Thoracic aorta (tissue), 2 donors: ENCODE measurements at places on chromosomes 4 and X. TPM values are rescaled to one million over a fixed set of nuclear protein-coding genes. Genes with fewer than 3 reads are reported as not detected.

- no peak for DNase-seq
Measured at GRCh38 chr4:112343330-112344080, 46.3 kb downstream of the ALPK1 start.

ETDB gene
- total RNA-seq = not detected

DNA sequence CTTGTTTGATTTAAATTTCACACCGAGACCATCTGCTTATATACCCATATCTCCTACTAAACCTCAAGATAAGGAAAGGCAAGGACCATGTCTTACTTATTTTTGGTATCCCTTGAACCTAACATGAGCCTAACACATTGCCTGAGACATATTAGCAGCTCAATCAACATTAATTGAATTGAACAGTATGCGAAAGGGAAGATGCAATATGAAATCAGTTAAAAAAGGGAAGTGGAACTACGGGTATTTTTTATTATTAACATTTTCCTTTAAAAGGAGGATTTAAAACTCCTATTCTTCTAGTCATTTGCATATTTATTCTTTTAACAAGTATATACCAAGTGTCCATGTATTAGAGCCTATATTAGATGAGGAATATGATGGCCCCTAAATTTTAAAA is 197.0 kb downstream of the CAMK2D start:
- no peak for DNase-seq

CT45A5 gene
- total RNA-seq = not detected

KIT gene
- 17.6 TPM for total RNA-seq

DNA sequence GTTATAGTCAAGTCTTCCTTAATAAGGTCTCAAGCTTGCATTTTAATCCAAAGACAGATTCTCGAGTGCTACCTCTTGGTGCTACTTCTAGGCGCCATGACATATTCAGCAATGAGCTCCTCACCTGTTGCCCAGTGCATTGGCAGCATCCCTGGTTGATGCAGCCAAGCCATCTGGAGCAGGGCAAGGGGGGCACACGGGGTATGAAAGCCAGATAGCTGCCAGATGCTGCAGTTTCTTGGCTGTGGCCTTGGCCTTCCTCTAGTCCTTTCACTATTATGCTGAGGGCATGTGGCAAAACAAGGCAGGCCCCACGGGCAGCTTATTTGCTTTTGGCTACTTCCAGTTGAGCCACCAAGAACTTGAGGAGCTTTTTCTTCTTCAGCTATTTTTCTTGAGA is 168.6 kb upstream of the PGRMC2 start:
- DNase-seq = no peak

XG gene
- 29.6 TPM for total RNA-seq

SNCA gene
- total RNA-seq = 1.5 TPM

GRCh38 chr4:63122955-63123354 is 1286.3 kb downstream of the TECRL start:
- no peak for DNase-seq

- DNase-seq = no peak
Measured at GRCh38 chr4:15781427-15782095, 3.4 kb downstream of the CD38 start.

- DNase-seq = no peak
Measured at GRCh38 chr4:150164956-150165629, 86.8 kb downstream of the DCLK2 start.

CXCL5 gene
- total RNA-seq = not detected

DNA sequence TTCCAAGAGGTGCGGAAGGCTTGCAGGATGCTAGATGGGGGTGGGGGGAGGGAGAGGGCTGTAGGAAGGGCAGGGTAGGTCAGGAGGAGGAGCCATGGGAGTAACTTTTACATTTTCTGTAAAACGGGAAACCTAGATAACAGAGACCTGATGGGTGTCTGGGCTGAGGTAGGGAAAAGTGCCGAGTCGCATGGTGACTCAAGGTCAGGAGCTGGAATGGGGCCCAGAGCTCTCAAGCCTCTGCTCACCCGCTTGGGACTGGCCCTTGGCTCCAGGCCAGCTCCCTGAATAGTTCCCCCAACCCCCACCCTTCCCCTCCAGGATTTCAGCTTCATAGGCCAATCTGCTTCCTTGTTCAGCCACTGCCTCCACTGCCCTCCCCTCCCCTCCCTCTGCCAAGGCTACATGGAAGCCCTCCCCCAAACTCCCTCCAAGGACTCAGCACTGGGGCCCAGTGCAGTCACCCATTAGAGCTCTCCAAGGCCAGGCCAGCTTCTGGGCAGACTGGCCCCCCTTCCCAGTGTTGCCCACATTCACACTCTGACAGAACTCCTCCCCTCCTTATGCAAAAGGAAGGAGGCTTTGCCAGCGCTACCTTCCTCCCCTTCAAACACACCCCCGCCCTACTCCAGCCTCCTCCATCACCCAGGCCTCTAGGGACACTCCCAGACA is 43.6 kb downstream of the TSC22D3 start:
- DNase-seq = peak; percentile 70

DNA sequence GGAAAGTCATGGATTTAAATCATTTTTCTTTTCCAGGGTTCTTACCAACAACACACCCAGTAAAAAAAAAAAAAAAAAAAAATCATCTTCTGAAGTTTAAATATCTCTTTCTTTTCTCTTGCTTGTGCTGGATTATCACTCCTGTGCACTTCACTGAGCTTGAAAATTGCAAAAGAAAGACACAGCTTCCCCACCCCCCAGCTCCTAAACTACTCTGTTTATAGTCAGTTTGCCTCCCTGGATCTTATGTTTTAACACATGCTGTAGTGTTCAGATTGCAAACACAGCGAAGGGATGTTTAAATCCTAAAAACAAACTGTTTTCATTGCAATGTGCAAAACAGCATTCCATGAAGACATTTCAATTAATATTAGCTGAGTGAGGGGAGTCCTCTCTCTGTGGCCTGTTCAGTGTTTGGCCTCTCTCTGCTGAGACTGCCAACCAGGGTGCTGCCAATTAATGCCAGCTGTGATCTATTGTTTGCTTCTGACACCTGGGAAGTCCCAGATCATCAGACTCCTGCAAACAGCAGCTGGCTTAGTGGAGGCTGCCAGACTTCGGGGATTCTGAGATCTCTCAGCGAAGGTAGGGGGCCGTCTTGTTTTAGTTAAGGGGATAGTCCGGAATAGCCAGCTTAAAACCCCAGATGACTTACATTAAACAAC is 171.1 kb upstream of the PITX2 start:
- no peak for DNase-seq

- no peak for DNase-seq
Measured at GRCh38 chrX:121635141-121635540, 587.7 kb downstream of the GLUD2 start.

DNA sequence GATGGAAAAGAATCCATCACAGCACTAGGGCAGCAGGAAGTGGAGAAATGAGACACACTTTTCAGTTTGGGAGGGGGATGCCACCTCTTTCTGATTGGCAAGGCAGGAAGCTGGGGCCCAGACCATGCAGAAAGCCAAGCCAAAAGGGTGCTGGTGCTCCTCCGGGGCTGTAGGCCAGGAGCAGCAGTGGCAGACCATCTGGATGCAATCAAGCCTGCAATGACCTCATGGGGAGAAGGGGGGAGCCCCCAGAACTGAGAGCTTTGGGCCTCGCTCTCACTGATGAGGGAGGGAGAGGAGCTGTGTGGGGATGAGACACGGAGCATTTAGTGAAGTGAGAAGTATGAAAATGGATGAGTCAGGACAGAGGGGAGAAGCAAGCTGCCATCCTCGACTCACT is 141.3 kb upstream of the NALF2 start:
- DNase-seq = no peak

- DNase-seq = no peak
Measured at GRCh38 chrX:2162695-2163094, 338.1 kb downstream of the DHRSX start.

MAGEA2 gene
- total RNA-seq = not detected

NKX3-2 gene
- not detected for total RNA-seq

- DNase-seq = no peak
Measured at GRCh38 chrX:51182545-51182944, 150.1 kb upstream of the NUDT10 start.

DNA sequence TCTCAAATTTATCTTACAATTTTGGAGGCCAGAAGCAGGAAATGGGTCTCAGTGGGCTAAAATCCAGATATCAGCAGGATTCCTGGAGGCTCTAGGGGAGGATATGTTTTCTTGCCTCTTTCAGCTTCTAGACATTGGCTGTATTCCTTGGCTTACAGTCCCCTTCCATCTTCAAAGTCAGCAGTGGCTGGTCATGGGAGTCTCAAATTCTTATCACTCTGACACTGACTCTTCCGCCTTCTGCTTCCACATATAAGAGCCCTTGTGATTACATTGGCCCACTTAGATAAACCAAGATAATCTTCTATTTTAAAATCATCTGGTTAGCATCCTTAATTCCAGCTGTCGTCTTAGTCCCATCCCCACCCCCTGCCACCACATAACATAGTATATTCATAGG is 113.0 kb downstream of the PCDH7 start:
- no peak for DNase-seq

DNA sequence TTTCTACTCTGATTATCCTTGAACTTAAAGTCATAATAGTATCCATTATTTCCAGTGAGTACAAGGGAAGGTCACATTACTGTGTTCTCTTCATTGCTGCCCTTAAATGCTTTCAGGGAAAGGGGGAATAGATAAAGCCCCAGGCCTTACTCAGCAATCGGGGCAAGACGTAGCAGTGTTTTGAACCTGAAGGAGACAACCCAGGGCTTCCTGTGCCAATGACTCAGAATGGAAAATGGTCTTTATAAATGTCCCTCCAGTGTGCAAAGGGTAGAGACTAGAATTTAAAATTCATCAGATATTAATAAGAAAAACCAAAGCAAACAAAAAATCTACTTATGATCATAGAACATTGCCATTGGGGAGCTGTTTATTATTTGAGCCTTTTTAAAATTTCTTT is 23.7 kb downstream of the TLR8 start:
- DNase-seq = no peak

HMX1 gene
- 0.28 TPM for total RNA-seq
